ENCODE measurements at places on chromosomes 1 and 21.

- no peak for DNase-seq
These were observed 85.2 kb upstream of the ABCD3 start for GRCh38 chr1:94332952-94333351.

DNA sequence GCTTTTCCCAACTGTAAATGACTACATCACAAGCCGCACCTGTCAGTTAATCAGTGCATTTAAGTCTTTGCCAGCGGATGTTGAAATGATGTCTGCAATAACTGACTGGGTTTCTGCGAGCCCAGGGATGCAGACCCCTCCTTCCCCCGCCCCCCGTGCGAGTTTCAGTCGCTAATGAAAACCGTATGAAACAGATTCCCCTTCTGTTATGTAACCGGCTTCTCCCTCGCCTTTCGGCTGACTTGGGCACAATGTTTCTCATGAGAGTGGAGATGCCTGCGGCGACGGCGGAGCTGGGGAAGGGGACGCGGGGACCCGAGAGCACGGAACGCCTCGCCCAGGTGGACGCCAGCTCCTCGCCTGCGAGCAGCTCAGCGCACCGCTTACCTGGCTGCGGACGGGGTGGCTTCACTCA lies 753 bp downstream of the KCNJ6 start:
- no peak for DNase-seq

DNA sequence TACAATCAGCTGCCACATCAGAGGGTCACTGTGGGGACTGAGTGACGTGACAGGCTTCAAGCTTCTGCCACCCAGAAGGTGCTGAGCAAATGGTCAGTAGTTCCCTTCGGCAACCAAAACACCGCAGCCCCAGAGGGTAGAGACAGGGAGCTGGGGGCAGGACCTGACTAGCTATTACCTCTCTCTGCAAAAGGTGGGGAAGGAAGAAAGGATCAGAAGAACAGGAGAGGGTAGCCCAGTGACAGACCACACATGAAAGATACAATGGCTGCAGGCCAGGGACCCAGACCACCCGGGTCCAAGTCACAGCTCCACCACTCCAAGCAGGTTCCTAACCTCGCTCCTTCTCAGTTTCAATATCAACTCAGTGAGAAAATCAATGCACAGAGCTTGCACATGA lies 377.1 kb downstream of the NPHP4 start:
- no peak for DNase-seq

DNA sequence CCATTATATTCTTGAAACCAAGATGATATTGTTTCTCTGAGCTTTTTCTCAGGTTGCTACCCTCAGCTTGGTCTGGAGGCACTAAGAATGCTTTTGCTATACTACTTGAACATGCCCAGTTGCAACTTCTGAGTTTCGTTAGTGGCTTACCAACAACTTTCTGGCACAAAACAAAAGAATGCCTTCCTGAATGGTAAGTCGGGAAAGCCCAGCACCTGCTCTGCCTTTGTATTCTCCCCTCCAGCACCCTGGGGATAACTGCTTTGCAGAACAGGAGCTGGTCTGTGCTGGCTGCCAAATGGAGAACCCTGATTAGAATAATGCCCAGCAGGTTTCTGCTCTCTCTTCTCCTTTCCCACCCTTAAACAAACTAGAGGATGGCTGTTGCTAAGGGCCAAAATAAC lies 149.3 kb downstream of the TGFB2 start:
- no peak for DNase-seq

DNA sequence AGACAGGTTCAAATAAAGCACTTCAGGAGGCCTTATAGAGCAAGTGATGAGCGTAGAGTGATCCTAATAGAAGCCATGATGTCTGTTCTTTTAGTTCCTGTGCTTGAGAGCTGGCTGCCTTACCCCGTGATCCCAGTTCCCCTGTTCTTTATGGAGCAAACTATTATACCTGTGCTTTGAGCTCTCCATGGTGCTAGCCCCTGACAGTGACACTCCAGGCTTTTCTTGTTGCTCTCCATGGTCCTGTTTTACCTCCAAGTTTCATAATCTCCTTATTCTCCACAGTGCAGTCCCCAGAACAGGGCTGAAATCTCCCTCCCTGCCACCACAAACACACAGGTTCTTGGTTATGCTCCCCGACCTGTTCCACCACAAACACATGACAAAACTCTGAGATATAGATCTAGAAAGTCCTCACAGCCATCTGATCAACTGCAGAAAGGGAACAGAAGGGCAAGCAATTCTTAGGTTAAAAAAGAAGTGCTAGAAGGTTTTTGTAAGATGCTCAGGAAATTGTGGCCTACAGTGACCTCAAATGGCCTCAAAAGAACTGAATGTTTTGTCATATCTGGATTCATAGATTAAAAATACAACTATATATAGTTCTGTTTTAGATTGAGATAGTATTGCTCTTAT lies 6.0 kb downstream of the CADM3 start:
- DNase-seq: peak; percentile 38

- DNase-seq: no peak
These were observed 253.6 kb upstream of the IRF2BP2 start for GRCh38 chr1:234863551-234863971.

GRCh38 chr1:227941509-227942020 lies 6.2 kb downstream of the WNT9A start:
- no peak for DNase-seq

- peak; percentile 92 for DNase-seq
These were observed 1.4 kb downstream of the ITGB2 start for GRCh38 chr21:44919111-44919912.

DNA sequence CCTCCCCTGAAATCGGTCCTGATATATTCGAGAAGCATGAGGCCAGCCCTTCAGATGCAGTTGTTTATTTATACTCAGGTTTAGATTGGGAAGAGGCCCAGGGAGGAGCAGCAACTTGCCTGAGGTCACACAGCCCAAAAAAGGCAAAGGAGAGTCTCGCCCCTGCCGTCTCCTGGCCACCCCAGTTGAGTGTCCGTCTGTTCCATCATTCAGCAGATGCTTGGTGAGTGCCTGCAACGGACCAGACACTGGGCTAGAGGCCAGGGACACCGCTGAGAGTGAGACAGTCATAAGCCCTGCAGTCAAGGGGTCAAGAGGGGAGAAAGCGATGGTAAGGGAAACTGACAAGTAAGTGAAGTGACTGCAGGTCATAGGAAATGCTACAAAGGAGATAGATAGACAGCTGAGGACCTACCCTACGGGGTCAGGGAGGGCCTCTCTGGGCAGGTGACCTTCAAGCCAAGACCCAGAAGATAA lies 15.4 kb upstream of the SELENON start:
- DNase-seq: no peak

DNA sequence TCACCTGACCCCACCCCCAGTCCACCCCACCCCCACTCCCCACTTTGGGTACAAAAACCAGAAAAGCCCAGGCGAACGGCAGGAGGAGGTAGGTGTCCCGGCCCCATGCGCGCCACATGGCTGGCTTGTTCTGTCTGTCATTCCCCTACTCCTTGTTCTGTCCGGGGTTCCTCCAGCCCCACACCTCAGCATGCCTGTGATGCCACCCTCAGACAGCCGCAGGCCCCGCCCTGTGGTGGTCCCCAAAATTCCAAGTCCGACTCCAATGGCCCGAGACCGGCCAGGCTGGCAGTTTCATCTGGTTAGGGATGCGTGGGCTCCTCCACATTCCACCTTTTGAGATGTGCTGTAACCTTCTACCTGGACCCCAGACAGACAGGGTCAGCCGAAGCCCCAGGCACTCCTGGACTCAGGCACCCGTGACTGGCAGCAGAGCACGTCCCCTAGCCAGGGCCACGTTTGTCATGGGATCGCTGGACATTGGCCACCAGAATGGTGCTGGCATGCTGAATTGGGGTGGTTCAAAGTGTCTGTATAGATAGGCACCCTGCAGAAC lies 94.4 kb downstream of the WDR4 start:
- DNase-seq: no peak

GRCh38 chr1:64743954-64744491 lies 852 bp upstream of the RAVER2 start:
- no peak for DNase-seq

- DNase-seq: peak; percentile 76
These were observed 16.2 kb upstream of the RNPC3 start for GRCh38 chr1:103509250-103509649.

- no peak for DNase-seq
These were observed 5.9 kb downstream of the NIPAL3 start for GRCh38 chr1:24421502-24421901.

- DNase-seq: no peak
These were observed 687 bp upstream of the ERI3 start for GRCh38 chr1:44355582-44356305.

DNA sequence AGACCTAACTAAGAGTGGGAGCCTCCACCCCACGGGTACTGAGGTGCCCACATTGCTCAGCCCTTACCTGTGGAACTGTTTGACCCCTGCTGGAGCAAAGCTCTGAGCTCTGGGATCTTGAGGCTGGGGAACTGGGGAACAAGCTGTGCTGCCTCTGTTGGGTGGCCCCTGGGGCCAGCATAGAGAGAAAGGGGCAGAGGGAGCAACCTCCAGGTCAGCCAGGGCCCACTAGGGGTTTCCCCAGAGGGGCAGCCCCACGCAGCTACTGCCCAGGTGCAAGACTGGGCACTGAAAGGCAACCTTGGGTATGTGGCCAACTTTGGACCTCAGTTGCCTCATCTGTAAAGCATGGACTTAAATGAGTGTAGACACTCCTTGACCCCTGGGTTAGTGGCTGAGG lies 23.5 kb upstream of the EPB41 start:
- no peak for DNase-seq

- DNase-seq: no peak
These were observed 989.5 kb downstream of the MRPL39 start for GRCh38 chr21:24617819-24618218.

- no peak for DNase-seq
These were observed 80.4 kb downstream of the IFI44 start for GRCh38 chr1:78730054-78730453.

DNA sequence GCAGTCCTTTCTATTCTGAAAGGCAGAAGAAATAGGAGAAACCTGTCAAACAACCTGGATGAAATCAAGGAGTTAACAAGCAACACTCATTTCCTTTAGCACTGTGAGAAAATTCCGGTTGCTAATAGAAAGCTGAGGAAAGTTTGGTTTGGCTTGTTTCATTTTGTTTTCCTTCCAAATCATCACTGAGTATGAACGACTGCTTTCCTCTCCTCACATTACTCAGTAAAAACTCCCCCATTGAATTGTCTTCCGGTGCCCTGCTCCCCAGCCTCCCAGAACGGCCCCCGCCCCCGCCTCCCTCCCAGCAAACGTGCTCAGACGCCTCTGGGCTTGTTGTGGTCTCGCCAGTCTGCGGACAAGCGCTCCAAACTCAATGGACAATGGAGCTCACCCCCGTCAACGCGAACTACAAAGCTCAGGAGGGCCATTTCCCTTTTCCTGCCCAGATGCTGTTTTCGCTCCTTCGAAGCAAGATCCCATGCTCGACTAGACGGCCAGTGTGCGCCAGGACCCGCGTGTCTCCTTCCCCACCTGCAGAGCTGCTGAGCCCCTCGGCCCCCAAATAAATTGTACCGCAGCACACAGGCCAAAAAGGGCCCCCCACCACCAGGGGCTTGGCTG lies 747 bp downstream of the STX6 start:
- DNase-seq: peak; percentile 51

- no peak for DNase-seq
These were observed 39.9 kb downstream of the SERBP1 start for GRCh38 chr1:67390041-67390887.

- peak; percentile 42 for DNase-seq
These were observed 107.2 kb downstream of the RGS2 start for GRCh38 chr1:192916021-192916420.

DNA sequence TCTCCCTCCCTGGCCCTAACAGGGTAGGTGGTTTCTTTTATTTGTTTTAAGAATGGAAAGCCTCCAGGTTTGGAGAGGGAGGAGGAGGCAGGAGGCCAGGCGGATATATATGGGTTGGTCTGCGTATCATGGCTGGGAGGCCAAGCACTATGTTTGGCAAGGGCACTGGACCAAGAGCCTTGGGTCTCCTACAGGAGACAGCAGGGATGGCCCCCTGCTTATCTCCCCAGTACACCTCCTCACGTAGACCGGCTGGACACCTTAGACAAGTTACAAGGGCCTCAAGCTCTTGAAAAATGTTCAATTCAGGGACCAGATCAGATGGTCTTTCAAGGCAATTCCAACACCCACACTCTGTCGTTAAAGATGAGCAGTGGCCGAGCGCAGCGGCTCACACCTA lies 10.9 kb downstream of the SLC41A1 start:
- DNase-seq: no peak

GRCh38 chr1:207644166-207644851 lies 624 bp upstream of the CR1L start:
- no peak for DNase-seq

DNA sequence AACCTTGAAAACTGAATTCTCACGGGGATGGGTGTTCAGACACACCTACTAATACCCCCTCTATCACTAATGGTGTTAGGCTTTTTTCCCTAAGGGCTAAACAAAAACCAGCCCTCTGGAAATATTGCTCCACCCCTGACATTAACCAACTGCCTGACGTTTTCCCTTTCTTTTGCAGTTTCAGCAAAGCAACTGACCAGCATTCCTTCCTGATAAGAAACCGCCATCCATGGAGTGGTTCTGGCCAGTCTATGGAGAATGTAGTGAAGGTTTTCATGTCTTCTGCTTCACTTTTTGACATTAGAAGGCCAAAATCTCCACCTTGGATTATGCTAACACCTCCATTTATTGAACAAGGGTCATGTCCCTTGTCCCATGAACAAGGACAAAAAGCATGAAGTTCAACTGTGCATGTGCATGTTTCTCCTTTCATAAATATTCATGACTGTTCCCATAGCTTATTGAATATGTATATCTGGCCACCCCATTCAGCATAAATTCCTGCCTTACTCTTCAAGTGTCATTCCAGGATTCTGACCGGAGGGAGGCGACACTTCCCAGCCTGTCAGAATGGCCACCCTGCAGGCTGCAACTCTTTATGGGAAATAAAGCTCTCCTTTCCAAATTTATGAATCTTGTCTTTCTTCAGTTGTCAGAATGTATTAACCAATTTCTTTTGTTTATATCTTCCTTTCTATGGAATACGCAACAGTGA lies 314.3 kb downstream of the HHIPL2 start:
- DNase-seq: no peak

DNA sequence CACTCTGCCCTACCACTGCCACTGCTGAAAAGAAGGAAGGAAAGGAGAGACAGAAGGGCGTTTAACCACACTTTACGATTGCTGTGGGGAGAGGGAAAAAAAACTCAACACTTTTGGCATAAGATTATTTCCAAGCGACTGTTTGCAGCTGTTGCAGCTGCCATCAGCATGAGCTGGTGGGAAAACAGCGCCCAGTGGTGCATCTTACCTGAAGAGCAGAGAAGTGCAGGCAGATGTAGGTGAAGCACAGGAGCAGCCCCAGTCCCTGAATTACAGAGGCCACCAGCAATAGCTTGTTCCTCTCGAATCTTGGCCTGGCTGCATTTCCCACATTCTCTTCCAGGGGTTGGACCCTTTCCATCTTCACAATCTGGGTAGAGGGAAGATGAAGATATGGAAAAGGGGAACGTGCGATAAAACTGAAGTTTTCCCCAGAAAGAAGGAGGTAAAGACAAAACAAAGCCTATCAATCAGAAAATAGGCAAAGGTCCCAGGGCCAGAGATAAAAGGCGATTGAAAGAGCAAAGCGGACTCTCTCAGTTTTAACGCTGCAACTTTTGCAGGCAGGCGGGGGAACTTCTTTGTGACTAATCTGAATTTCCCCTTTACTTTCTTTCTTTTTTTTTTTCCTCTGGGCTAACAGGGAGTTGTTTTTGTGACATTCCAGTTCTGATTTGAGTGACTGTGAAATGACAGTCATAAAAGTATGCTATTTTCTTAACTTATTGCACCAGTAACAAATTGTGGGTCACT lies at the start of gene TNFSF4:
TSS of gene TNFSF4 (minus strand) at position 516 of the 753 bp plus-strand sequence. CDS start at position 361, 155 bp downstream.
- DNase-seq: peak; percentile 34

GRCh38 chr21:43687566-43688399 lies 28.4 kb downstream of the RRP1B start:
- peak; percentile 27 for DNase-seq

Data from inflammatory macrophage (primary cell).